ENCODE measurements at places on chromosomes 4 and X. TPM values are rescaled to one million over a fixed set of nuclear protein-coding genes. Genes with fewer than 3 reads are reported as not detected.

Gene PRRG3
- total RNA-seq: not detected

Gene TMEM154
- total RNA-seq: 14.9 TPM

Gene COMMD8
- 23.3 TPM for total RNA-seq

- no peak for DNase-seq
These were observed 159.4 kb downstream of the BMPR1B start for GRCh38 chr4:94917146-94917545.

GRCh38 chr4:140019619-140020347 lies 134.2 kb downstream of the MAML3 start:
- no peak for DNase-seq

- no peak for DNase-seq
These were observed 75.3 kb upstream of the USP38 start for GRCh38 chr4:143109376-143109775.

GRCh38 chr4:170674176-170674575 lies 584.4 kb upstream of the AADAT start:
- DNase-seq: no peak

GRCh38 chr4:26753617-26754016 lies 107.0 kb upstream of the STIM2 start:
- DNase-seq: no peak

DNA sequence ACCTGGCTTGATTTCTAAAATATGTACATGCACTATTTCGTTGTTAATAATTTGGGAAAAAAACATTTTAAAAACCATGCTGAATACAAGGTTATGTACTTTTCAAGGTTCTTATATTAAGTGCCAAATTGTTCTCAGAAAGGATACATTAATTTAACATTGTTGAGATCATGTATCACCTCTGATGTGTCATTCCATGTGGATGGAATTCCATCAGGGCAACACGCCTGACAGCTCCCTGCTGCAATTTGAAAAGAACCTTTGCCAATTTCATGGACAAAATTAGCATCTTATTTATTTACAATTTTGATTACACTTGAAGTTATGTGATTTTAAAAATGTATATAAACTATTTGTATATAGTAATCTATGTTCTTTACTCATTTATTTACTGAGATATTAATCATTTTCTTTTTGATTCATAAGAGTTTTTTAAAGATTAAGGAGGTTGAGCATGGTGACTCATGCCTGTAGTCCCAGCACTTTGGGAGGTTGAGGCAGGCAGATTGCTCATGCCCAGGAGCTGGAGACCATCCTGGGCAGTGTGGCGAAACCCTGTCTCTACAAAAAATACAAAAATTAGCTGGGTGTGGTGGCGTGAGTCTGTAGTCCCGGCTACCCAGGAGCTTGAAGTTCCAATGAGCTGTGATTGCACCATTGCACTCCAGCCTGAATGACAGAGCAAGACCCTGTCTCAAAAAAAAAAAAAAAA lies 142.8 kb downstream of the ENPP6 start:
- DNase-seq: no peak

DNA sequence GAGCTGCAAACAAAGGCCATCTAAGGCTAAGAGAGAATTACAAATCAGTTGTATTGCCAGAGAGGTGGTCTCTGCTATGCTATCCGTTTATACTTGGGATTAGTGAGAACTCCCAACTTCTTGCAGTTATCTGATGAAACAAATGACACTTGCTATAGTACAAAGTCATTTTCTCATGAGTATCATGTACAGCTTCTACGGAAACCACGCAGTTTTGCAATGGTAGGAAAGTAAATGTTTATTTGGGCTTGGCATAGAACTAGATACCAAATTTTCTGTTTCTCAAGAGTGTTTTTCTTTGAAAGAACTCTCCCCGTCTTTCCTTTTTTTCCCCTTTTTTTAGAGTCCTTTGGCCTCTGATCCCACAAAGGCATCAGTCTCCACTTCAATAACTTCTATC lies 128.2 kb upstream of the ENPEP start:
- no peak for DNase-seq

- no peak for DNase-seq
These were observed 90.7 kb downstream of the GPRIN3 start for GRCh38 chr4:89216866-89217265.
